ENCODE measurements at places on chromosomes 11 and 22.
A peak's percentile ranks its signal among the peaks of the same experiment; 100 is the strongest.

DNA sequence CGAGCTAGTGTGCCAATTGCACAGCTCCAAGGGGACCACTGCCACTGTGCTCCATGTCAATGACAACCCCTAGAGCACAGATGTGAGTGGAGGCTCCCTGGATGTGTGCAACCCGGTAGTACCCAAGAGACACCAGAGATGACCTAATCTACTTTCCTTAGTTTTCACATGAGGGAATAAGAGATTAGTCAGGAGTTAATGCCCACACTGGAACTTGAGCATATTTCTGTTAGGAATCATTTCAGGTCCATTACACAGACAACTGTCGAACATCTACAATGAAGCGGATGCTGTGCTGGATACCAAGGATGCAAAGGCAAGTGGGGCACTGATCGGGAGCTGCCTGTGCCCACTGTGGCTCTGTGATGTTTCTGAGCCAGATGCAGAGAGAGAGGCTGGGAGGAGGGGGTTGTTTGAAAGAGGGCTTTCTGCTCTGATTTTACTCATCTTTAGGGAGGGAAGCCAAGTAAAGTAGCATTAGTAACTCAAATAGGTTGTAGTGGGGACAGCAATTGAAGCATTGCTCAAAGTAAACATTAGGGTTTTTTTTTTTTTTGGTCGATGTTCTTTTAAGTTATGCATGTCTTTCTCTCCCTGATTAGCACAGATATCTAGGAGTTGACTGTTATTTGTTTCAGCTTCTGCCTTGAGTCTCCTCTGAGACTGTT, 82.5 kb upstream of the SORL1-AS1 start:
- DNase-seq = no peak

DNA sequence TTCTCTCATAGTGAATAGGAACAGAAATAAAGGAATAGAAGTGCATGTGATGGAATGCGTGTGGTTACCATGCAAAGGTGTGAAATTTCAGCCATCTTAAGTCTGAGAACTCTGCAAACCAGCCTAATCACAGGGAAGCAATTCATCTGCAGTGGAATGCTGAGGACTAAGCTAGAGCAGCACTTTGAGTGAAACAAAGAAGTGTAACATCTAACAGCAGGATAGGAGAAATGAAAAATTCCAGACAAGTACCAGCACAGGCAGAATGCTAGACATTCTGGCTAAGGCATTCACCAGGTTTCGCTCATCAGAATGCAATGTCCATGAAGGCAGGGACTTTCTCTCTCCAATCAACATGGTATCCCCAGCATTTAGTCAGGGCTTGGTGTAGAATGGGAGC, 41.2 kb upstream of the SLC36A4 start:
- DNase-seq = no peak

- DNase-seq = no peak
Measured at GRCh38 chr11:127056338-127056971, 55.9 kb upstream of the KIRREL3 start.

DNA sequence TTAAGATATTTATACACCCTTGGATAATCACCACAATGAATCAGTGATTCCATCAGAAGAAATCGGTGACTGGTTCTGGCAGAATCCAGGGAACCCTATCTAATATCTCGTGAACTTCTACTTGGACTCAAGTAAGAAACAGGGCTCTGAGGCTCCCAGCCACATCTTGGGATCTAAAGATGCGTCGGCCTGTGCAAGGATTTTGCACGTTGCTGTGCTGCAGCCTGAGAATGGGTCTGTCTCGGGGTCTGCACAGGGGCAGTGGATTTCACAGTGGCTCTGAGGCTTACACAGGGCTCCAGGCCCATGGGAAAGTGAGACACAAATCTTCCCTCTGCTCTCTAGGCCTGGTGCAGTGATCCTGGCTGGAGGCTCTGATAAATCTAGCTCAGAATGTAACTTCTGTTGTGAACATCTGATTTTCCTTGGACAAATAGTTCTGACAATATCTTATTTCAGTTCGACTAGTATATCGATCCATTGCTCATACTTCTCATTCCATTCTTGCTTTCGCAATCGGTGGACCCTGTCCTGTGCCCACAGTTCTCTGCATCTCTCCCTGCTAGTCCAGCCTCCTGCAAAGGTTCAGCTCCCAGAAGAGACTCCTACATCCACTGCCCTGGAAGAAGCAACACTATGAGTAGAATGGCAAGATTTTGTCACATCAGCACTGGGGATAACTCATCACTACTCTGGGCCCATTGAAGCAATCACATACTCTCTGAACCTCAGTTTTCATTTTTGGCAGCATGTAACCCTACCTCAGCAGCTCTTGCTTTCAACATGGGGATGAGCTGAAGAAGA, 105.5 kb upstream of the TOP3B start:
- no peak for DNase-seq

- no peak for DNase-seq
Measured at GRCh38 chr22:25123677-25124076, 76.0 kb upstream of the CRYBB3 start.

GRCh38 chr22:36334821-36335603, 52.8 kb downstream of the MYH9 start:
- peak; percentile 38 for DNase-seq

DNA sequence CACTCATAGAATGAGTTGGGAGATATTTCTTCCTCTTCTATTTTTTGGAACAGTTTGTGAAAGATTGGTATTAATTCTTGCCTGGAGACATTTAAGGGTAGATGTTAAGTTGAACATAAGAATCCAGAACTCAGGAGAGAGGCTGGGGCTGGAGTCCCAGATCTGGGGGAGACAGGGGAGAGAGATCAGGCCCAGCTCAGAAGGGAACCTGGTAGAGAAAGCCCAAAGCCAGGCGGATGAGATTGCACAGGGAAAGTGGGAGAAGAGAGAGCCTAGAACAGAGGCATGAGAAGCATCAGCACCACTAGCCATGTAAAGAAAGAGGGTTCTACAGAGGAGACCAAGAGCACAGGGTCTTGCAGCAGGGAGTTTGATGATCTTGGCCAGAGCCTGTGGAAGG, 13.0 kb upstream of the GNAZ start:
- no peak for DNase-seq

- peak; percentile 77 for DNase-seq
Measured at GRCh38 chr22:37486224-37486845, at the start of gene MFNG. TSS of gene MFNG (minus strand) at chr22:37486384. CDS start at chr22:37486177, 207 bp downstream.

GRCh38 chr11:1669546-1670218, 27.3 kb upstream of the KRTAP5-6 start:
- no peak for DNase-seq

- DNase-seq = no peak
Measured at GRCh38 chr22:35792506-35792905, 74.8 kb downstream of the APOL5 start.

GRCh38 chr22:19896665-19897355, 42.1 kb upstream of the GNB1L start:
- DNase-seq = no peak

DNA sequence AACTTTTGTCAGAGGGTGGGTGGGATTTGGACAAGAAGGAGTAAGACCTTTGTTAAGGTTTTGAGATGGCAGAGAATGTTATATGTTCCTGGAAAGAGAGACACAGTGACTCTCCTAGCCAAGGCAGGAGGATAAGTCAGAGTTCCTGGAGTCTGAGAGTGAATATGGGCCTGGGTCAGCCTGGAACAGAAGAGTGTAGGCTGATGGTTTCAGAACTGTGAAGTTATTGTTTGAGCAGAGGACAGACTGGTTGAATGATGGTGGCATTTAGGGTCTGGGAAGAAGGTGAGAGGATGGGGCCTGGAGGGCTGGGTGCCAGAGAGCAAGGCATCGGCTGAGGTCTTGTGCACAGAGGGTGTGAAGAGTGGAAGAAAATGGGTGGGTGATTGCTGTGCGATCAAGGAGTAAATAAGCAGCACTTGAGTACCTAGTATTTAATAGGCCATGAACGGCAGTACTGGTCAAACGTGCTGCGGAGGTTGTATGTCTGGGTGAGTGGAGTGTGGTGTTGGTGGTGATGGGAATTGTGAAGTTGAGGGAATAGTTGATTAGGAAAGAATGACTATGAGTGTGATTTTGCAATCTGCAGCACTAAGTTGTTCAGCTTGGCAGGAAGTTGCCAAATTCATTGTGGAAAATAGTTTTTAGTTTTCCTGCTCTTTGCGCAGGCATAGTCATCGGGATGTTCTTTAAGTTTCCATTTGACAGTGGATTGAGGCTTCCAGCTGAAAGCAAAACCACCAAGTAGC, 1.8 kb downstream of the PANX1 start:
- DNase-seq = no peak

- DNase-seq = no peak
Measured at GRCh38 chr11:22581354-22582150, 44.1 kb downstream of the FANCF start.

- no peak for DNase-seq
Measured at GRCh38 chr11:69893631-69894030, 74.4 kb upstream of the FGF3 start.

- DNase-seq = no peak
Measured at GRCh38 chr11:41175304-41175972, 284.0 kb downstream of the LRRC4C start.

DNA sequence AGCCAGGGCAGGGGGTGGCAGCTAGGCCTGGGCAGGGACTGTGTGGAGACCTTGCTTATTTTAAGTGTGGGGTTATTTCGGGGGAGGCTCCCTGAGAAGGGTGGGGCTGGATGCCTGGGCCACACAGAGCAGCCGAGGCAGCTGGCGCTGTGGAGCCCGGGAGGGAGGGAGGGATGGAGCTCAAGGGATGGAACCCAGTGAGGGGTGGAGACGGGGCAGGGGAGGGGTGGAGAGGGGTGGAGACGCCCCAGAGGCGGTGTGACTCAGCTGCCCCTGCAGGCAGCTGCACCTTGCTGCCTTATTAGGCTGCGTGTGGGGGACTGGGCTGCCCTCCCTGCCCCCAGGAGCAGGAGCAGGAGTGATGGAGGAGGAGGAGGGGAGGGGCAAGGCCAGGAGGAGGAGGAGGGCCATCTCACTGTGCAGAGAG, 9.8 kb upstream of the TSSC4 start:
- no peak for DNase-seq

Measured in CD4-positive, alpha-beta T cell treated with Interleukin-2 at 100 ng/mL for 4 hours (primary cell).